ENCODE measurements at places on chromosomes 6 and 20. TPM values are rescaled to one million over a fixed set of nuclear protein-coding genes. Genes with fewer than 3 reads are reported as not detected.

GRCh38 chr6:136113736-136114173 is 136.4 kb downstream of the MTFR2 start:
- H3K27me3 ChIP-seq, result no peaks in the 10 kb centered on the region
- DNase-seq, result peak; percentile 77
- no peak overlapping the region for H3K4me3 ChIP-seq

DNA sequence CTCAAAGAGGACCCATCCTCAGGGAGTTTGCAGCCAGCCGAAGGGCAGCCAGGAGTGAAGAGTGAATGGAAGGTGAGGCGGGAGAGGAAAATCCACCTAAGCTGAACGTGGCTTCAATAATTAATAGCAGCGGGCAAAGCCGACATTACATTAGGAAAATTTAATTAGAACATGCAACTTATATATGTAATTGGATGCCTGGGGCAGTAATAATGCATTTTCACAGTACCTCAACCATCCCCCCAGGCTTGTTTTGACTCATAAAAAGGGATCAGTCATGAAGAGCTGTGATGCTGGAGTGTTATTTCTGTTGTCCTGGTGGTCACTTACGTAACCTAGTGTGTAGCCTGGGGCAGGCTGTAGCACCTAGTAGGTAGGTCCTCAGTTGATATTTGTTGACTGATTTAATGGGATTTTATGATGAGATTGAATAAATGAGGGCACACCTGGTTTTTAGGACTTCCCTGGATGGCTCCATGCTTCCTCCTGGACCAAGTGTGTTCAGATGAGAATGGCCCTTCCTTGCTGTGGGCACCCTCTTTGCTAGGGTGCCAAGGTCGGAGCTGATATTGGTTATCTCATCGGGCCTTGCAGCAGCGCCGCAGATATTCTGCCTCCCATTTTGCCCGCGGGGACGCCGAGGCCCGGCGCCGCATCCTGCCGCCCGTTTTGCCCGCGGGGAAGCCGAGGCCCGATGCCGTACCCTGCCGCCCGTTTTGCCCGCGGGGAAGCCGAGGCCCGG is 128.8 kb downstream of the CDH26 start:
- no peaks in the 10 kb centered on the region for H3K4me1 ChIP-seq
- no peaks in the 10 kb centered on the region for H3K36me3 ChIP-seq
- no peak overlapping the region for H3K4me3 ChIP-seq
- no peak overlapping the region for H3K27ac ChIP-seq
- no peak for DNase-seq
- no peaks in the 10 kb centered on the region for H3K27me3 ChIP-seq

GRCh38 chr6:43698584-43699349 is 11.2 kb upstream of the MRPS18A start:
- H3K27me3 ChIP-seq, result no peaks in the 10 kb centered on the region
- H3K4me3 ChIP-seq, result no peak overlapping the region
- peaks cover 34% of the 10 kb centered on the region for H3K4me1 ChIP-seq
- peak; percentile 70 for DNase-seq
- peak overlapping the region; percentile 47 for H3K27ac ChIP-seq

DNA sequence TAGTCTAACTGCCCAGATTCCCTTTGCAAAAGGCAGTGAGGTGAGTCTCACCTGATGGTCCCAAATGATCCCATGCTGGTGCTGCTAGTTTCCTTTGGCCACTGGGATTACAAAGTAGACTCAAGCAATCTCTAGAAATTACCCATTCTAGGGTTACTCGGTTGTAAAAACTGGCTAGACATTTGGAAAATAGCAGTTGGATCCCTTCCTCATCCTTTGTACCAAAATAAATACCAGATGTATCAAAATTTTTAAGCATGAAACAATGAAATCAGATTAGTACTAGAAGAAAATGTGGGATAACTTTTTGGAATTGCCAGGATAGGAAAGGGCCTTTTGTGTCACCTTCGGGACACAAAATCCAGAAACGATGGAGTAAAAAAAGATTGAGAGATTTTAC is 112.9 kb upstream of the TOP1 start:
- DNase-seq, result no peak
- no peak overlapping the region for H3K27ac ChIP-seq
- H3K4me3 ChIP-seq, result no peak overlapping the region
- H3K4me1 ChIP-seq, result no peaks in the 10 kb centered on the region

- H3K27ac ChIP-seq, result no peak overlapping the region
- no peaks in the 10 kb centered on the region for H3K36me3 ChIP-seq
- H3K4me1 ChIP-seq, result no peaks in the 10 kb centered on the region
- no peak for DNase-seq
These were observed 106.8 kb upstream of the CBLN4 start for GRCh38 chr20:56111961-56112730.

DNA sequence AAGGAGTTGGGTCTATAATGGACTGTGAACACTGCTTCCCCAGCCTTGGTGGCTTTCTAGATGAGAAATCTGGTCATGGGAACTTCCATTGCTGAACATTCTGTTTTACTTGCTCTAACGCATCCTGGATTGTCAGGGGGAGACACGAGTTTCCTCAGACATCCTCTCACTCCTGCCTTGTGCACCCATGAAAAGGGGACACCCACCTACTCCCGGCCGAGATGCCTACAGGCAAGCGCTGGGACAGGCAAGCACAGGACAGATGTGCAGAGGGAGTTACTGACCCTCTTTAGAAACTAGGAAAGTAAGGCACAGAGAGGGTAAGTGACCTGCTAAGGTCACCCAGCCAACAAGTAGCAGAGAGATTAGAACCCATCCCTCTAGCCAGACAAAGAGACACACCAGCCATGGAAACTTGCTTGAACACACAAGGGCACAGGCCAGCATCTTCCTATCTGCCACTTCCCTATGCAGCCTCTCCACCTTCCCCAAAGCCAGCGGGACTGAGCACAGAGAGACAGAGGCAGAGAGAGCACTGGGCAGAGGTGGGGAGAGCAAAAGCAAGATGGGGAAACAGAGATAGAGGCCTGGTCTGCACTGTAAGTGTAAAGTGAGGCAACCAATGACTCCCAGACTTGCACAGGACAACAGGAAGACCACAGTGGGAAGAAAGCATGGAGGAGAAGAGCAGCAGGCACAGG is 845 bp upstream of the SFTA2 start:
- H3K36me3 ChIP-seq, result peaks cover 13% of the 10 kb centered on the region
- H3K4me3 ChIP-seq, result no peak overlapping the region
- DNase-seq, result no peak
- no peaks in the 10 kb centered on the region for H3K4me1 ChIP-seq

DNA sequence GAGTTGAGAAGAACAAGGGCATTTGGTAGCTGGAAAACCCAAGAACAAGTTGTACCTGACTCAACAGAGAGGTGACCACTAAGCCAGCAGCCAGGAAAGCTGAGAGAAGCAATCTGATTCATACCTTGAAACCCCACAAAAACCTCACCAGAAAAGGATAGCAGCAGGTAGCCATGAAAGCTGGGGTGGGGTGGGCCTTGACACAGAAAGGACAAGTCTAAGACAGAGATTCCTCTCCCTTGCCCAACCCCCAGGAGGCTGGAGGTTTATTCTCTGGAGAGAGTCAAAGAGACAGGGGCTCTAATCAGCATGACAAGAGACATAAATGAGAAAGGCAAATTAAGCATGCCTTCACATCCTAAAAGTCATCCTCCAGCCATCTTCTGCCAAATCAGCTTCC is 151.7 kb upstream of the DST start:
- no peaks in the 10 kb centered on the region for H3K27me3 ChIP-seq
- H3K36me3 ChIP-seq, result no peaks in the 10 kb centered on the region
- H3K4me1 ChIP-seq, result peaks cover 9% of the 10 kb centered on the region
- DNase-seq, result peak; percentile 77

GRCh38 chr20:8749101-8749500 is 319.8 kb upstream of the PLCB4 start:
- no peaks in the 10 kb centered on the region for H3K4me1 ChIP-seq
- DNase-seq, result no peak
- H3K4me3 ChIP-seq, result no peak overlapping the region
- H3K36me3 ChIP-seq, result no peaks in the 10 kb centered on the region
- no peak overlapping the region for H3K27ac ChIP-seq

- DNase-seq, result no peak
- no peaks in the 10 kb centered on the region for H3K27me3 ChIP-seq
- H3K4me3 ChIP-seq, result no peak overlapping the region
These were observed 18.8 kb downstream of the SCAF8 start for GRCh38 chr6:154752022-154752421.

DNA sequence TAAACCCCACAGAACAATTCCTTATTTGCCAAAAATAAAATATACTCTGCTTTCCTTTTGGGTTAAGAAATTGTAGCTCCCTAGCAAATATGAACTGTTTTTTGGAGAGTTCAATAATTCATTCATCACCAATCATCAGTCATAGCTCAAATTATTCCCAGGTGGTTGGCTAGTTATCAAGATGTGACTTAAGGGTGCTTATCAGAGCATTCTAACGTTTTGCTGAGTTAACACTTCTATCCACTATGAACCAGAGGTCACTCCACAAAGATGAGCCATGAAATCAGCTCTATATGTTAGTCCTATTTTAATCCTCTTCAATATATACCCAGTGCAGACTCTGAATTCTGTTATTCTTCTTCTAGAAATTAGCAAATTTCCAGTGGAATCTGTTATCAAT is 379.1 kb downstream of the TENT5A start:
- no peaks in the 10 kb centered on the region for H3K36me3 ChIP-seq
- no peaks in the 10 kb centered on the region for H3K27me3 ChIP-seq
- no peak overlapping the region for H3K4me3 ChIP-seq
- H3K27ac ChIP-seq, result no peak overlapping the region
- DNase-seq, result no peak
- no peaks in the 10 kb centered on the region for H3K4me1 ChIP-seq

DNA sequence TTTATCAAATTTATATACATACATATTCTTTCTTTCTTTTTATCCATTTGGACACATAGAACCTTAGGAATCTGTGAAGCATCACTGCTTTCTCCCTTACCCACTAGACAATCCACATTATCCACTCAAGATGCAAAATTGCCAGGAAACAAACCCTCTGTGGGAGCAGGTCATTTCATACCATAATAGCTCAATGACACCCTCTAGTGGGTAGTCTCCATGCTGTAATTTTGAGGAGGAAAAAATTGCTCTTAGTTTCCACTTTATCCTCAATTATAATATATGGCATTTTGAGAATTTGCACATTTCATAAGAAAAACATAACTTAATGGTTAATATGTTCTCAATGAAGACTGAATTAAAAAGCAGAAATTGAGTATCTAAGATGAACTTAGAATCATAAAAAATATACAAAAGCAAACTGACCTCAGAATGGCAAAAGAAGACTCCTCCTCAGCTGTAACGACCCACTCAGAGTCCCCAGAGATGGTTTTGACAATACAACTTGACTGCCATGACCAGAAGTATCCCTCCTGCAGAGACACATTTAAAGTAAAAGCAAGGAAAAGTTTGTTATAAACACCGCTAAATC is 164.1 kb downstream of the FRK start:
- no peaks in the 10 kb centered on the region for H3K36me3 ChIP-seq
- no peak overlapping the region for H3K4me3 ChIP-seq
- no peak for DNase-seq
- no peak overlapping the region for H3K27ac ChIP-seq
- H3K27me3 ChIP-seq, result no peaks in the 10 kb centered on the region
- no peaks in the 10 kb centered on the region for H3K4me1 ChIP-seq

DNA sequence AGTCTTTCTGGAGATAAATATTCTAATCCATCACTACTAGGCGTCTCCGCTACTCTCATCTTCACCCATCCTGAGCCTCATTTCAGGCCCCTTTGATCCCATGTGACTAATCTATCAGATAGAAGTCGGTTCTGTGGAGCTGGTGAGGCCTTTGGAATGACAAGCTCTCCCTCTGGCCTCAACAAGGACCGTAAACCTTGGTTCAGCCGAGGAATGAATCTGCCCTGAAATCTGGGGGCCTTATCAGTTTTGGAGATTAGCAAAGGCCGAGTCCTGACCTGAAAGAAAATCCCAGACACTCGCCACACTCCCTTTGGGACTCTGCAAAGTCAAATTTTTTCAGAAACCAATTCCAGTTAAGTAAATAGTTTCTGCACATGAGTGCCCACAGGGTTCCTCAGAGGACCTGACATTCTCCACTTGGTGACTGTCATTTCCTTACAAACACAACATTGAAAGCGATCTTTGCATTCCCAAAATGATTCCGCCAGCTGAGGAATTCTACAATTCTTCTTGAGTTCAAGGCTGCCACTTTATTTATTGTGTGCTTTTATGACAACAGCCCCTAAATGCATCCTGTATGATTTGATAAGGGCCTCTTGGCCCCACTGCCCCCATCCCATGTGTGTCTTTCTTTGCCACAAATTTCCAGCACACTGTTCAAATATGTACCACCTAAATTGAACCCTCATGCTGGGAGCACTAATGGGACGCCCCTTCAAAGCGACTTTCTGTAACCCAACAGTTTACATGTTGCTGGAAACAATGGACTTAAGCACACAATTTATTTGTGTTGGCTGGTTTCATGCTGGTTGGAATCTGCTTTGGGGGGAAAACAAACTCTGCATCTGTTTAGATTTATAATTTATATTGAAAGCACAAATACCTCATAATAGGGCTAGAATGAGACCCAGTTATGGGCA is 10.0 kb upstream of the RIPOR3 start:
- H3K27me3 ChIP-seq, result no peaks in the 10 kb centered on the region
- peaks cover 7% of the 10 kb centered on the region for H3K4me1 ChIP-seq
- H3K36me3 ChIP-seq, result no peaks in the 10 kb centered on the region
- no peak overlapping the region for H3K4me3 ChIP-seq

GRCh38 chr6:134878136-134878535 is 71.8 kb downstream of the ALDH8A1 start:
- DNase-seq, result no peak
- no peaks in the 10 kb centered on the region for H3K27me3 ChIP-seq
- H3K4me3 ChIP-seq, result no peak overlapping the region
- no peaks in the 10 kb centered on the region for H3K36me3 ChIP-seq
- H3K4me1 ChIP-seq, result no peaks in the 10 kb centered on the region

DNA sequence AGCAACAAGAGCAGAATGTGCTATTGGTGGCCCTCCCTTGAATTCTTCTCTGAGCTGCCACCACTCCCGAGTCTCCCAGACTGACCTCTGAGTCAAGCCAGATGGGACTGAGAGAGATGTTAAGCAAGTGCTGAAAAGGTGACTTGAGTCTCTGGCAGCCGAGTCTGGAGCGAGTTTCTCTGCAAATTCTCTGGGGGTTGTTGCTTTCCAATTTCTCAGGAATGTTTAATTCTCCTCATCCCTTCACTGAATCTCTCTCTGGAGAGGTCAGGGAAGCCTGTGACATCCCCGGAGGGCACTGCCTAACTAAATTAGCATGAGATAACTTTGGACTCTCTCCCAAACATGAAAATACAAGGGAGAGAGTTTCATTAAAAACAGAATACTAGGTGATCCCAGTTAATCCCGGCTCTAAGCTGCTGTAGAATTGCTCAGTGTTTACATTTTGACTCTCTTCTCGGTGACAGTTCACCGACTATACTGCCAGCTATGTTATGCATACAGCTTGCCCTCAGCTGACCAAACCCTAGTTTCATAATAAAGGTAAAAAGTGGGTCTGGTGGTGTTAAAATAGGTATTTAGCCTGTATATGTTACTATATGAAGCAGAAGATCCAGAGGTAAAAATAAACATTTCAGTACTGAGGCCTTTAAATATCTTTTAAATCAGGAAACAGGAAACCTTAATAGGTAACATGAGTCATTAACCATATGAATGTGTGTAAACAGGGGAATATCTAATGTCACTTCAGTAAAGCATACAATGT is 157.9 kb downstream of the FOXC1 start:
- no peaks in the 10 kb centered on the region for H3K36me3 ChIP-seq
- H3K4me3 ChIP-seq, result no peak overlapping the region
- H3K27ac ChIP-seq, result no peak overlapping the region
- DNase-seq, result no peak
- H3K4me1 ChIP-seq, result no peaks in the 10 kb centered on the region

GRCh38 chr20:53559816-53560215 is 33.8 kb downstream of the ZNF217 start:
- H3K4me1 ChIP-seq, result no peaks in the 10 kb centered on the region
- peaks cover 27% of the 10 kb centered on the region for H3K36me3 ChIP-seq
- DNase-seq, result no peak

Gene TMEM170B
- total RNA-seq, result 2.2 TPM

Gene BPI
- not detected for total RNA-seq

Gene FAM110A
- total RNA-seq, result 9.7 TPM

Gene ME1
- 15.4 TPM for total RNA-seq
